HFFc6 (cell line): ENCODE measurements at places on chromosomes 12 and 14. TPM values are rescaled to one million over a fixed set of nuclear protein-coding genes. Genes with fewer than 3 reads are reported as not detected.

The PAX9 gene
- 0.10 to 0.33 TPM (median 0.18 TPM) in 3 replicates for total RNA-seq

The CYP27B1 gene
- total RNA-seq = 0.88 to 1.8 TPM (median 1.6 TPM) in 3 replicates

The KRT6A gene
- total RNA-seq = not detected in 3 replicates

The CLECL1 gene
- total RNA-seq = not detected in 3 replicates

The FAM186B gene
- total RNA-seq = 0.22 to 0.29 TPM (median 0.27 TPM) in 3 replicates

The ABCD2 gene
- total RNA-seq = not detected in 2 replicates

The KRT83 gene
- total RNA-seq = not detected in 3 replicates

The OR4E2 gene
- total RNA-seq = not detected in 3 replicates

The RNASE12 gene
- not detected in 3 replicates for total RNA-seq

The LYSET gene
- total RNA-seq = 13.0 to 14.5 TPM (median 13.5 TPM) in 3 replicates

The CD4 gene
- total RNA-seq = 0.11 TPM in 1 of 3 replicates, not detected in the others

The CCDC196 gene
- not detected in 3 replicates for total RNA-seq
